ENCODE measurements at places on chromosomes 7 and 10.

- no peak for DNase-seq
Observed at GRCh38 chr10:101351017-101351416, 2.9 kb upstream of the BTRC start.

DNA sequence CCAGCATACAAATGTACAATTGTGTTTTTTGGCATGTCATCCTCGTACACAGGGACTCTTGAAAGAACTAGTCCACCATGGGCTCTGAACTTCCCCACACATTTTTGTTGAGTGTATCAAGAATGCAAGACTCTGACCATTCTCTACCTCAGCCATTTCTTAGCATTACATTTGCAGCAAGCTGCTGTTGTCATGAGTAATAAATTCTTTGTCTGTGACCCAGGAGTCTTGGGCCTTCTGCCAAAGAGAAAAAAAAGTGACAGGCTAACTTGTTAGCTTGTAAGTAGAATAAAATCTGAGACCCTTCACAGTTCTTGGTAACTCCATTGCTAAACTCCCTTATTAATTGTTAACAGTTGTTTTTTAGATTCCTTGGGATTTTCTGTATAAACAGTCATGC is 542.3 kb upstream of the MBL2 start:
- DNase-seq, result no peak

- no peak for DNase-seq
Observed at GRCh38 chr10:32317795-32318357, 29.1 kb downstream of the EPC1 start.

DNA sequence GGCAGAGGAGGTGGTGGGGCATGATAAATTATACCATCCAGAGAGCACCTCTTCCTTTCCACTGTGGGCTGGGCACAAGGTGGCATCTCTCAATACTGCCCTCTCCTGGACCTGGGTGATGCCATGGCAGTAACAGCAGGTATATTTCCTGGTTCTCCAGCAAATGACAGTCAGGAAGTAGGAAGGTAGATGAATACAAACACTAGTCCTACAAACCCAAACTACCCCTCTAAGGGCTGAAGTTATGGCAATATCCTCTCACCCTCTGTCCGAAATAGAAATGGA is 1004.9 kb downstream of the KCNMA1 start:
- peak; percentile 40 for DNase-seq

- DNase-seq, result no peak
Observed at GRCh38 chr7:55086413-55087201, 67.8 kb downstream of the EGFR start.

- no peak for DNase-seq
Observed at GRCh38 chr7:96023387-96023786, 251.0 kb downstream of the DYNC1I1 start.

GRCh38 chr7:22485189-22485588 is 14.8 kb downstream of the STEAP1B start:
- no peak for DNase-seq

DNA sequence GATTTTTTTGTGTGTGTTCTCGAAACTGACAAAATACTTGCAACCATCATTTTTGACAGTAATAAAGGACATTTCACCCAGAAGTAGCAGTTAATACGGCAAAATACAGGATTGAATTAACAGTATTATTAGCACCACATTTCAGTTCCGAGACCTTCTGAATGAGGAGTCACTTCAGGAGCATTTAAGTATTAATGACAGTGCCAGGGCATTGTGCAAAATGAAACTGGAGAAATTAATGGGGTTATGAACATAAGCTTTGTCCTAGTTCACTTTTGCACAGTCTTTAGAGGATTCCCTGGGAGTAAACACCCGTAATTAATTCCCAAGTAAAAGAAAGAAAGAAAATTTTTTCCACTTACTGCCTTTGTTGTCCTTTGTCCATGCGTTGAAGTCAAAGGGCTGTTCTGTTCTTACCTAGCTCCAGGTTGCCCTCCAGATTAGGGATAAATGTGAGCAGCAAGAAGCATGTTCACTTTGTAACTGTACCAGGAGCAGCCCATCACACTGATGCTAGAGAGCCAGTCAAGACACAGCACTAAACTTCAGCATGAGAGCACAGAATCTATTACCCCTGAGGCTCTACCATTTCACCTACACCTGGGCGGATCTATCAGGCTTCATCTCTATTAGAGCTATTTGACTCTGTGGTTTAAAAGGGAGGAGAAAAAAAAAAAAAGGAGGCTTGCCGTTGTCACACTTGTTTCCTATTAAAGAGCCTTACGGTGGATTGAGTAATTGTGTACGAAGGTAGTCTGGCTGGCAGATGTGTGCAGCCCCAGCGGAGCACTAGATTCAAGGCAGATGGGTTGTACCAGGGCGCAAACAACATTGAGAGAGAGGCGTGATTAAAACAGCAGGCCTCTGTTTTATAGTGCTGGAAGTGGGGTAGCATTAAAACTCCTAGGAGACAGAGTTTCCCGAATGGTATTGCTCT is 297.8 kb upstream of the SEMA3A start:
- no peak for DNase-seq

DNA sequence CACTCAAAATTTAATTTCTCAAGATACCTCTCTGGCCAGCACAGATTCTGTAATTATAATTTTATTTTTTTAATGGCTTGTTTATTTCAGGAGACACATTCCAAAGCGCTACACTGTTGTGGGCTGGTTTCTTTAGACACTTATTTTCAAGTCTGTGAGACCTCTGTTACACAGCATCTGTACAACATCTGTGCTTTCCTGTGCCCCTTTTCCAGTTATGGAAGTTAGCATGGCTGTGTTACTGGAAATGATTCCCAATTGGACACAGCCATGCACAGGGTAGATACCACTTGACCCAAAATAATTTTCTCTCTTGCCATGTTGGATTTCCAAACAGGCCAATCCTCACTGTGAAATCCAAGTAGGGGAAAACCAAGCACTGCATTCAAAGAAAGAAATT is 172.3 kb upstream of the ADCY1 start:
- no peak for DNase-seq

- DNase-seq, result no peak
Observed at GRCh38 chr7:108059526-108059925, 56.6 kb upstream of the LAMB1 start.

- DNase-seq, result no peak
Observed at GRCh38 chr7:29896685-29897411, 90.5 kb downstream of the WIPF3 start.

- no peak for DNase-seq
Observed at GRCh38 chr7:121562259-121562658, 166.2 kb upstream of the FAM3C start.

- no peak for DNase-seq
Observed at GRCh38 chr7:75992083-75992755, 2.2 kb downstream of the TMEM120A start.

GRCh38 chr7:158323741-158324396 is 263.8 kb downstream of the PTPRN2 start:
- DNase-seq, result no peak

DNA sequence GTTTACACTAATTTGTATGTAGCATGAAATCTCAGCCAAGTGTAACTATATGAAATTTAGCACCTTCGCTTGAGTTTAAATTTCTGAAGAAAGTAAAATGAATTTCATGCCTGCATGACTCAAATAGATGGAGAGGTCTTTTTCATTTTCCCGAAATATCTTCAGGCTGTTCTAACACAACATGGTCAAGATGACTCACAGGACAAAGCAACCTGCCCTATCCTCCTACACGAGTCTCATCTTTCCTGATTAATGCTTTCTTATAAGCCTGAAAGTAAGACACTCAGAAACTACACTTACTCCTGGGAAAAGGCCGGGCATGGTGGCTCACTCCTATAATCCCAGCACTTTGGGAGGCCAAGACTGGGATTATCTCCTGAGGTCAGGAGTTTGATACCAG is 41.2 kb downstream of the CH25H start:
- no peak for DNase-seq

GRCh38 chr7:104971290-104972071 is 42.5 kb upstream of the KMT2E start:
- DNase-seq, result peak; percentile 96

DNA sequence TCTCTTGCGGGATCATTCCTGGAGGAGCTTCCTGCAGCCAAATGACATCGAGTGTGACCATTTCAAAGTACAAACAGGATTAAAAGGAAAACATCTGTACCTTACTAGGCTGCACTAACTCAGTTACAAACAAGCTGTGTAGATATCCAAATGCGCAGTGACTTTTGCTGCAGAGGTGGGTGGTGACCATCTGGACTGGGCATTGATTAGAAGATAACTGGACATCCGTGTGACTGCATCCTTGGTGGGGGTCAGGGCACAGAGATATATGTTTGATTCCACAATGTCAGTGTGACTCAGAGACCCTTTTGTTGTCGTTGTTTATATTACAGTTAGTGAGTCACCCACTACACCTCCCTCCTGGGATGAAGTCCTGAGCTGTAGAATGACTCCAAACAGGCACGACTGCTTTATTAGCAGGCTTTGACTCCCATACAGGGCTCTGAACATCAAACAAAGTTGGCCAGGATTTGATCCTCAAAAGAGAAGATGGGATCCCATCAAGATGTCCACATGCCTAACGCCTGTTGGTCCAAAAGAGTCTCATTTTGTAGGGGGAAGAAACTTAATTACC is 56.7 kb upstream of the SDK1 start:
- no peak for DNase-seq

- no peak for DNase-seq
Observed at GRCh38 chr10:119359025-119359424, 151.7 kb downstream of the GRK5 start.

- no peak for DNase-seq
Observed at GRCh38 chr10:77547307-77548050, 90.1 kb downstream of the KCNMA1 start.

DNA sequence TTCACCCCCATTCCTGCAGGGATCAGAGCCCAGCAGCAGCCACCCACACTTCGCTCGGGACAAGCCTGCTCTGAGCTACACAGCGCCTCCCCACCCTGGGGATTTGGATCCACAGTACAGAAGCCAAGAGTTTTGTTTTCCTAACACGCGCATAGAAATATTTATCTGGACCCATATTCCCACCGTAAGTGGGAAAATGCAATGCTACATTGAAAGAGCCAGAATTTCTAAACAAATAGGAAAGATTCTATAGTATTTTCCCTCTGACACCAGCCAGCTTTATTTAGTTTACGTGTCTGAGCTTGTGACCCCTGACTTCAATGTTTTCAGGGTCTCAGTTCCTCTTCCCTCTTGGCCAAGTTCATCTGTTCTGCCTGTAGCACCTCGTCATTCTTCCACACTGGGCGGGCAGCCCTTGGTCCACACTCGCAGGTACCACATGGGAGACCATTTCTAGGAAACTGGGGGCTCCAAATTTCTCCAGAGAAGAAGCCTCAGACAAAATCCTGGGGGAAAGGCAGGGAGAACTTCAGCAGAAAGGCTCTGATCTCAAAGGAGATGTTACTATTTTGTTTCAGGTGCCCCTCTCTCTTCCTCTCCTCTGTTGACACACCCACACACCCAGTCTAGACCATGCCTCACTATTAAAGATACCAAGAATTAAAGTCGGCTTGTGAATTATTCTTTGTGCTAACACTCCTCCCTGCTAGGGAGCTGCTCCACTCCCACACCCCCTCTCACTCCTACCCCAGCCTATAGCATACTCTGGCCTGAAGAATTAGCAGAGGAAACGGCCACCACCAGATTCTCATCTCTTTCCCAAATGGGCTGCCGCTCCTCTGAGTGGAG is 116.0 kb upstream of the PCGF5 start:
- DNase-seq, result no peak

- DNase-seq, result no peak
Observed at GRCh38 chr7:25282194-25282593, 53.9 kb upstream of the NPVF start.

- DNase-seq, result no peak
Observed at GRCh38 chr7:22179442-22179879, 177.5 kb downstream of the RAPGEF5 start.

GRCh38 chr7:21947056-21947455 is 1.4 kb upstream of the CDCA7L start:
- no peak for DNase-seq

DNA sequence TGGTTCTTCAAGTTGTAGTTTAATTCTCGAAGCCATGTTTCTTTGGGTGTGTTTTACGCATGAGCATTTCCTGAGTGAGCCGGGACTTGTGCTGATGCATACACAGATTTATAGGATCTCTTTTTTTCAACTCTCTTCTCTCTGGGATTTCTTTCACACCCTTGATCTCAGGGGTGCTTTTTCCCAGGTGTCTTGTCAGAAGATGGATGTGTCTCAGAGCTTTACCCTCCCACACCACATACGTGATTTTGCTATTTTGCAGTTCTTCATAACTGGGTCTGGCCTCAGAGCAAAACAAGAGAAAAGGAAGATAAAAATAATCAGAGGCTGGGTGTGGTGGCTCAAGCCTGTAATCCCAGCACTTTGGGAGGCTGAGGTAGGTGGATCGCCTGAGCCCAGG is 177.0 kb downstream of the CAMK1D start:
- no peak for DNase-seq

DNA sequence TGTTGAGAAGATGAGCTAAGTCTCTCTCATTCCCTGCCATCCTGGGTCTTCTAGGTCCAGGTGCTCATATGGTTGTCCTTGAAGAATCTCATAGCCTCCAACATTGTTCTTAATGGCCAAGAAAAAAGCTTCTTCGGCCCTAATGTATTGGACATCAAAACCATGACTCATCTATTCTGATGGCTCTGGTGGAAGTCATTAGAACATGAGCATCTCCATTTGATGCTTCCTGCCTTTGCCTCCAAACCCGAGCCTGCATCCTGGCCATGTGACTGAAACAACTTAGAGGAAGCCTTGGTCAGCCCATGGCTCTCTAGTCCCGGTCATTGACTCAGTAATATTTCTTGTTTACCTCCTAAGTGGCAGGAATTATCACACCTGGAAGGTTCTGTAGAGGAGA is 264.1 kb upstream of the FZD8 start:
- no peak for DNase-seq

DNA sequence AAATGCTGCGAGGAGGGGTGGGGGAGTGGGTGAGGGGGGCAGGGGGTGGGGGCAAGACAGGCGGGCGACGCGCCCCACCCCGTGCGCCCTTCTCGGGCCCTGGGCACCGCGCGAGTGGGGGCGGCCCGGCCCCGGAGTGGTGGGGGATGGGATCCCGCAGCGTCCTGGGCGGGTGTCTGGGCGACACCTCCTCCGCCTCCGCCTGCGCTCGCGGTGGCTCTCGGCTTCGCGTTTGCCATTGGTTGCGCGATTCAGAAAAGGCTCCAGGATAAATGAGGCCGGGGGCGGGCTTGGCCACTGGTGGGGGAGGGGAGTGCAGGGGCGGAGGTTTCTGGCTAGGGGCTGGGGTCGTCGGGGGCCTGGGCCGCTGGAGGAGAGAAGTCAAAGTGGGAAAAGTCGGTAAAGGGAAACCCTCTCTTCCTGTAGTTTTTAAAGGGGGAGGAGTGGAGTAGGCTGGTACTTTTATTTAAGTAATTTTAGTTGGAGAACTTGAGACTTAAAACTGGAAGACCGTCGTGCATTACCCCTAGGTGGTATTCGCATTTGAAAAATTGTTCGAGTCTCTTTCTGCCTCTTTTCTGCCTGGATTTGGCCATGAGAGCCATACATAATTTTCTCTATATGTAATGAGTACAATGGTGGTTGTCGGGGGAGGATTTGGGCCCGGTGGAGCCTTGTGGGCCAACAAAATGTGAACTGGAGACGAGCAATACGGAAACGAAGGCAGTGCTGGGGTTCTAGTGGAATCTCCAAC is 992 bp upstream of the IGF2BP3 start:
- DNase-seq, result peak; percentile 87
